ENCODE measurements at places on chromosomes 1 and 21.

DNA sequence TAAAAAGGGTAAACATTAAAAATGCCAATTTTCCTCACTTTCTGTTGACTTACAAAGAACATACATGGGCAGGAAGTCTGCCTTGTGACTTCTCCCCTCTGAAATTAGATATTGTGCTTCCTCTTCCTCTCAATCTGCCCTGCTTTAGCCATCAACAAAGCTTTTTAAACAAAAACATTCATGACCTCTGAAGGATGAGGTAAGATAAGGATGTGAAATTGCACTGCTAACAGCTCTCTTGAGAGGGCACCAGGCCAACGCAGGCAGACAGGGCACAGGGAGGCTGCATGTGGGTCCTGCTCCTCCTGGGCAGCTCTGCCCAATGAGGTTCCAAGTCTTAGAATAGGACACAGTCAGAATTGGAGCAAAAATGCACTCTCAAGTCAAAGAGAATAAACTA is 62.1 kb downstream of the DEGS1 start:
- peak; percentile 88 for DNase-seq

GRCh38 chr1:244705261-244706234 is 52.6 kb downstream of the DESI2 start:
- DNase-seq: no peak

- no peak for DNase-seq
These were observed 516 bp downstream of the TBX15 start for GRCh38 chr1:118987468-118988185.

DNA sequence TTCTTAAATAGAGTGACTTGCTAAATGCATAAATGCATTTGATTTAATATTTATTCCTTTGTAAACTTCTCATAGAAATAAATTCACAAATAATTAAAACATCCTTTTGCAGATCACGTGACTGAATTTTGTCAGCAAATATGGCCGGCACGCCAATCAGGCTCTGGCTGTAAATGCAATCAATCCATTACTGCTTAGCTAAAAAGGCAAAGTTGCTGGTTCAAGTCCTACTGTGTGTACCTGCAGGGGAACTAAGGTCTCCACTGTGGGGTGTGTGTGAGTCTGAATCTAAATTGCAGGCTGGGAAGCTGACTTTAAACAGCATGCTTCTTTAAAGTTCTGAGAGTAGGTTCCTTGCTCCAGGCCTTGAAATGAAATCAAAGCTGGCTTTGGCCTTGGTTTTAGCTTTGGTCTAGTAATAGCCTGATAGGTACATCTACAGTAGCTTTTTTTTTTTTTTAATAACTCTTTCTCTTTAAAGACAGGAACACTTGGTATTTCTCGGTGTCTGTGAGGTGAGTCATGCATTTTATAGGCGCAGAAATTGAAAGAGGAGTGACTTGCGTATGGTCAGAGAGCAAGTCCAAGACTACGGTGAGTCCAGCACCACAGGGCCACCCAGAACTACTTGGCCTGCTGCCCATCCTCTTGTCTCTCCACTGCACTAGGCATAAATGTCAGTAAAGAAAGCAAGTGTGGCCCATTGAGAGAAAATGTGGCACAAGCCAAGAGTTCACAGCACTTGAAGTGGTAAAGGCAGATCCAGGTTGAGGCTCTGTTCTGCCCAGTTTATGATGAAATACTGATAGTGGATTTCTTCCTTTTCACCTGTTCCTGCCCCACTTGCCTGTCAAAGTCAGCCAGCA is 36.2 kb upstream of the LYST start:
- DNase-seq: no peak

- DNase-seq: no peak
These were observed 68.7 kb downstream of the TEX35 start for GRCh38 chr1:178581351-178582303.

GRCh38 chr1:26533951-26534509 is 4.5 kb downstream of the RPS6KA1 start:
- no peak for DNase-seq

- no peak for DNase-seq
These were observed 12.9 kb upstream of the KCNE1 start for GRCh38 chr21:34524646-34525601.

- no peak for DNase-seq
These were observed 473.0 kb upstream of the ADGRL2 start for GRCh38 chr1:81327743-81328142.

- no peak for DNase-seq
These were observed 70.8 kb downstream of the JAK1 start for GRCh38 chr1:64895500-64895899.

- DNase-seq: no peak
These were observed 5.4 kb upstream of the KNCN start for GRCh38 chr1:46556822-46557221.

DNA sequence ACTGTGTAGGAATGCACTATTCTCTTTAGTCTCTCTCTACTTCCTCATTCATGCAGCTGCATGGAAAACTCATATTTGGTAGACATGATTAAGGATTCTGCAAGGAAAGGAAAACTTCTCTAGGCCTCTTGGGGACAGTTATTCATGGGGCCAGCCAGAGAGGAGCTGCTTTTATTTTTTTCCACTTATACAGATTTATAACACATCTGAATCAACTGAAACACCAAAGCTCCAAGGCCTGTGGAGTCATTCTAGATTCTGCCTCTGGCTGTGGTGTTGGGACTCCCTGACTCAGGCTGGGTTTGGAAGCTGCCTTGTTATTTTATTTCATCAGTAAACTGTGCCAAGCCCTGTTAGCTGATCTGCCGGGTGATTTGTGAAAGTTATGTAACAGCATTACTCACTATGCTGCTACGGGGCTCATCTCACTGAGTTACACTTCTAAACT is 83.9 kb upstream of the EDEM3 start:
- peak; percentile 26 for DNase-seq

GRCh38 chr1:234665975-234666605 is 56.1 kb upstream of the IRF2BP2 start:
- DNase-seq: peak; percentile 43

DNA sequence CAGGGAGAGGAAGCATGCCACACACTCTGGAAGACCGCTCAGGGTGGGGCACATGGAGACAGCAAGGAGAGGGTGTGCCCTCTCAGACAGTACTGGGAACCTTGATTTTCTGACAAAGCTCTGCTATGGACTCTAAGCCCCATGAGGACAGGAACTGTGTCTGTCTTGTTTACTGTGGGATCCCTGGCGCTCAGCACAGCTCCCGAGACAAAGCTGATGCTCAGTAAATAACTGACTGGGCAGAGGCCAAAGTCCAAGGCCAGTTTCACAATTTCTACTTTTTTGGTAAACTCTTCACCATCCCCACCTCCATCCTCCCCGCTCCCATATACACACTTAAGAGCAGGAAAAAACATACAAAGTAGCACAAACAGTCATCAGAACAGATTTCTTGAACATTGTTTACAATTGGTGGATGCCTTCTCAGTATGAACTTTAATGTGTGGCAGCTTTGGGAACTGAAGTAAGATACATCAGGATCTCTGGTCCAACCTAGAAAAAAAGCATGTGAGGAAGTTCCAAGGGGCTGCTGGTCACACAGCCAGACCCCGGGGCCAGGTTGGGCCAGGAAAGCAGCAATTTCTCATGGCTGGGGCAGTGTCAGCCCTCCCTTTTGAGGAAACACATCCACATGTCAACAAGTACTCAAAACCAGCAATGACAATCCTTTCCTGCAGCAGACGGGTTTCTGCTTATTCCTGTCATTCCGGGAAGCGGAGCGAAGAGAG is 5.6 kb upstream of the AHCYL1 start:
- DNase-seq: no peak

DNA sequence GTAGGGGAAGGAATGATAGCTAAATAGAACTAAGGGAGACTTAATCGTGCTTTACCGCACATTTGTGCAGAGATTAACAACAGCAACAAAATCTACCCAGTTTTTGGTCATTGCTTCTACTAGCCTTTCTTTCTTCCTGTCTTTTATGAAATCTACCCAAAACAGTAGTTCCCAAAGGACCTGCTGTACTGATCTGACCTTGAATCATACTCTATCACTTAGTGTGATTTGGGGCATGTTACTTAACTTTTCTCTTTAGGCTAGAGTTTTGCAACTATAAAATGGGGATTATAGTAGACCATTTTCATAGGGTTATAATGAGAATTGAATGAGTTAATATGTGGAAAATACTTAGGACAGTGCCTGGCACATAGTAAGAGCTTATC is 30.5 kb upstream of the MACF1 start:
- no peak for DNase-seq

DNA sequence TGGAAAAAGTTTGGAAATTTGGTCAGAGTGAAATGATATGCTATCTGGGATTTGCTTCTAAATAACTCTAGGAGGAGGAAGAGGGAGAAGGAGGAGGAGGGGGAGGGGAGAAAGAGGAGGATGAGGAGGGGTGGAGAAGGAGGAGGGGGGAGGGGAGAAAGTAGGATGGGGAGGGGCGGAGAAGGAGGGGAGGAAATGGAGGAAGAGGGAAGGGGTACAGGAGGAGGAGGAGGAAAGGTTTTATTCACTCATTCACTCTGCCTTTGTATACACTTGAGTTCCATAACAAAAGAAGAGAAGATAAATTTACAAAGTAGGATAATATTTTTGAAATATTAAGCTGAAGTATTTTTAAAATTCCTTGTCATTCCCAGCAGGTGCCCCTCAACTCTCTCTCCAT is 6.3 kb upstream of the VPS26C start:
- DNase-seq: no peak

- peak; percentile 72 for DNase-seq
These were observed 15.6 kb downstream of the RD3 start for GRCh38 chr1:211476200-211476849.

GRCh38 chr1:62725255-62725654 is 37.1 kb upstream of the DOCK7 start:
- DNase-seq: no peak

DNA sequence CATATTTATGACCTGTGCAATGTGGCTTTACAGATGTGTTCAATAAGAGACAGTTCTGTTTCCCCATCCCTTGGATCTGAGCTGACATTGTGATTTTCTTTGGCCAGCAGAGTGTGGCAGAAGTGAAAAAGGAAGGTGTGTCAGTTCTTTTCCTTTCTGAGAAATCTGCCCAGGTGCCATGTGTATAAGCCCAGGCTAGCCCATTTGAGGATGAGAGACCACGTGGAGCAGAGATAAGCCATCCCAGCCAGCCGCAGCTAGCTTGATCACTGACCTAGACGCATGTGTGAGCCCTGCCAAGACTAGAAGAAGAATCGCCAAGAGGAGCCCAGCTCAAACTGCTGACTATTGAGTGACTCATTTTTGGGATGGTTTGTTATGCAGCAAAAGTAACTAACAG is 127.8 kb downstream of the KCNJ6 start:
- no peak for DNase-seq

- DNase-seq: no peak
These were observed 33.4 kb upstream of the ENSA start for GRCh38 chr1:150662811-150663210.

DNA sequence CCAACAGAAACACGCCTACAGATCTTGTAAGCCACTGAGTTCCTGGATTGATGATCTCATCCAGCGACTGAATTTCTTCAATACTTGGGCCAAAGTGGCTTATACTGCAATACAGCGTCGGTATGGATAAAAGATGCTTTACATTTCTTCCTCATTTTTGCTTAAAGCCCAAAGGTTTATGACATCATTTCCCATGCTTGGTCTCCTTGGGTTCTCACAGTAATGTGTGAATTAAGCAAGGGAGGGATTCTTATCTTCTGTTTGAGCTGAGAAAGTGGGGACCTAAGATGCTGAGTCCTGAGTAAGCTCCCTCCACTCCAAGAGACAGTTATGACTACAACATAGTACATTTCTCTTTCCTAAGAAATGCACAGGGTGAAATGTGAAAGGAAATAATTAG is 39.5 kb downstream of the LBR start:
- DNase-seq: no peak

- DNase-seq: no peak
These were observed 38.2 kb downstream of the POU2F1 start for GRCh38 chr1:167258858-167259257.

DNA sequence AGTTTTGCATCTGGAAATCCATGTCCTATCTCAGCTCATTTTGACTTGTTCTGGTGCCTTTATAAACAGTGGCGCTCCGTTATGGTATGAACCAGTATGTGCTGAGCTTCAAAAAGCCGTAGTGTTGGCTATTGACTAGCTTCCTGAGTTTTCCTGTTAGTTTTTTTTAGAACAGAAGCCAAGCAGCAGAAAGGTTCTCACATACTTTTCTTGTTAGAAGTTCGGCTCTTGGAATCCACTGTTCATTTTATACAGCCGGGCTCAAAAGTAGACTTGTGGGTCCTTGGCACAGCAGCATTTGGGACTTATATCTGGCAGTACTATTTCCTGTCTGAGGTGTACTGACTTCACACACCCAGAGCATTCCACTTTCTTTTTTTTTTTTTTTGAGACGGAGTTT is 63.8 kb downstream of the TBCE start:
- DNase-seq: no peak

- DNase-seq: no peak
These were observed 261.5 kb downstream of the GPATCH2 start for GRCh38 chr1:217369271-217369981.

DNA sequence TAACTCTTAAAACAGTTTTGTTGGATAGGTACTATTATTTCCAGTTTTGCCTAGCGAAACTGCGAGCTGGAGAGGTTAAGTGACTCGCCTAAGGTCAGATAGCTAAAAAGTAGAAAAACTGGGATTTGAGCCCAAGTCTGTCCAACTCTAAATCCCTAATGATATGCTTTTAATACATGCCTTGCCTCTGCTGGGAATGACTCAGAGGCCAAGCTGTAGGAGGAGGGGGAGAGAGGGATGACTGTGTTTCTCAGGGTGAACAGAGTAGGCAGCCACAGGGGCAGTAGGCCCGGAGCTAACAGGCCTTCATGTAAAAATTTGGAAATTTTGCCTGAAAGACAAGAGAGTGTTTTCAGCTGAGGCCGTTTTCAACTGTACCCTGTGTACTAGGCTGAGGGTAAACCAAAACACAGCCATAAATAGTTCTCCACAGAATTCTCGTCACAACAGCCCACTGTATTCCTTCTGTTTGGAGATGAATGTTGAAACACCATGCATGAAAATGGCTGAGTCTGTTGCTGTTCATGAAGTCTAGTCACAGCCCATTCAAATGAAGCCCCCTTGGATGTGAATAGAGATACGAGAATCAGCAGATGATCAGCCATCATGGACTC is 107.5 kb upstream of the HOOK1 start:
- no peak for DNase-seq
